NCI-H1436 (cell line): ENCODE measurements at places on chromosomes 7 and 10.

GRCh38 chr7:55288070-55288824 is 76.9 kb upstream of the LANCL2 start:
- DNase-seq, result no peak

- DNase-seq, result no peak
These were observed 186.4 kb downstream of the POLR1F start for GRCh38 chr7:19522486-19522885.

GRCh38 chr10:98128802-98129201 is 5.7 kb upstream of the R3HCC1L start:
- peak; percentile 36 for DNase-seq

- DNase-seq, result no peak
These were observed 48.5 kb upstream of the TMEM106B start for GRCh38 chr7:12162415-12163113.

- no peak for DNase-seq
These were observed 349.1 kb upstream of the TPK1 start for GRCh38 chr7:145184956-145185355.

DNA sequence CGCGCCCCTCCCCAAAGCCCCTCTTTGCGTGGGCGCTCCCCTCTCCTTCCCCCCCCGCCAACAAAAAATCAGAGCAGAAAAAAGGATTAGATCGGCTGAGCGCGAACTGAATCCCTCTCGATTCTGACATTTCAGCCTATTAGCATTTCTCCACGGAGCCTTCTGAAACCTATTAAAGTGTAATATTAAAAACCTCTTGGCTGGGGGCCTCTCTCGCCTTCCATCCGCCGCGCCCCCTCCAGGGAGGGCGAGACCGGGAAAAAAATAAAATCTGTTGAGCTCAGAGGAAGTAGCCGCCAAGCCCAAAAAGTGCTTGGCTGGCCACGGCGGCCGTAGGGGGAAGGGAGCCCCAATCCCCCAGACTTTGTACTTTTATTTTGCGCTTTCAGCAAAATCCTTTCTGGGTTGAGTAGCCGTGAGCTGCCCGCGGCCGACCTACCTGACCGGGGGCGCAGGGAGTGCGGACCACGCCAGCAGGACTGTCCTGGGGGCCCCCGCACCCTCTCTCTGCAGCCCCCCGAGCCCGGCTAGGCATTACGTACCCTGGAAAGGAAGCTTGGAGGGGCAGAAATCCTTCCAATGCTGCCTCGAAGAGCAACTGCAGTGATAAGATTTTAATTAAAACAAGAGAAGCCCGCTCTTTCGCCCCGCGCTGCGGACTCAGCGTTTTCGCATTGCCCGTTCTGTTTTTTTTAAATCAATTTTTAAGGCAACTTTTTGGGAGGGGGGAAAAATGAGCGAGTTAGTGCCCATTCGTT is 1.3 kb upstream of the TNRC18 start:
- no peak for DNase-seq

- no peak for DNase-seq
These were observed 125.7 kb downstream of the ADCY1 start for GRCh38 chr7:45699726-45700390.

GRCh38 chr10:115593060-115593459 is 499.9 kb downstream of the ATRNL1 start:
- DNase-seq, result no peak

GRCh38 chr7:10022957-10023356 is 950.7 kb upstream of the PHF14 start:
- DNase-seq, result no peak

GRCh38 chr7:128408709-128409595 is 830 bp downstream of the IMPDH1 start:
- DNase-seq, result no peak

DNA sequence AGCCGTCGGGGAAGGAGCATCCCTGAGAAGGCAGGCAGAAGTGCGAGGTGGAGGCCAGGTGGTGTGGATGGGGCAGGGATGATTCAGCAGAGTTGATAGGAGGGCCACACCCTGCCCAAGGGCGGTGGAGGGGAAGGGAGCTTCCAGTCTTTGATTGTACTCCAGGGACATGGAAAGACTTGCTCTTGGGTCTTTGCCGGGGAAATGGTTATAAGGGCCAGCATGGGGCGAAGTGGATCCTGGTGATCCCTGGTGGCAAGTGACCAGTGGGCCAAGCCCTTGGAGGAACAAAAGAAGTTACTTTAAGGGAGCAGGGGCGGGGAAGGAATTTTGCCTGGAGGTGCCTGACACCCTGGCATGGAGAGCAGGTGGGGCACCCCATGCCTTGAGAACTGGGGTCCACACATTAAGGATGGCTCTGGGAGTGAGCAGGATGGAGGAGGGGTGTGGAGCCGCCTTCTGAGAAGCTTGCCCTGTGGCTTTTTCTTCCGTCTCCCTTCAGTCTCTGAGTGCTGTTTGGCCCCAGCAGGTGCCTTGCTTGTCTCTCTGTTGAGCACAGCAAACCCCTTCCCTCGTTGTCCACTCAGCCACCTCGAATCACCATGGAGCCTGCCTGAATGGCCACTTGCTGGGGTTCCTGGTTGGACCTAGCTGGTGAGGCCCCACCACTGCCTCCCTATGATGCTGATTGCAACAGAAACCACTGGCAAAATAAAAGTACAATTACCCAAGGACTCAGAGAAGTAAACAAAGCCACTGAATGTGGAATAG is 83.9 kb downstream of the RAMP3 start:
- no peak for DNase-seq

- DNase-seq, result no peak
These were observed 20.0 kb downstream of the TMEM106B start for GRCh38 chr7:12231097-12231496.

- DNase-seq, result no peak
These were observed 36.5 kb downstream of the CTNNA3 start for GRCh38 chr10:67659497-67659896.

GRCh38 chr7:1533547-1534329 is 3.2 kb downstream of the MAFK start:
- DNase-seq, result no peak

- DNase-seq, result no peak
These were observed 14.9 kb upstream of the EZH2 start for GRCh38 chr7:148898845-148899484.

DNA sequence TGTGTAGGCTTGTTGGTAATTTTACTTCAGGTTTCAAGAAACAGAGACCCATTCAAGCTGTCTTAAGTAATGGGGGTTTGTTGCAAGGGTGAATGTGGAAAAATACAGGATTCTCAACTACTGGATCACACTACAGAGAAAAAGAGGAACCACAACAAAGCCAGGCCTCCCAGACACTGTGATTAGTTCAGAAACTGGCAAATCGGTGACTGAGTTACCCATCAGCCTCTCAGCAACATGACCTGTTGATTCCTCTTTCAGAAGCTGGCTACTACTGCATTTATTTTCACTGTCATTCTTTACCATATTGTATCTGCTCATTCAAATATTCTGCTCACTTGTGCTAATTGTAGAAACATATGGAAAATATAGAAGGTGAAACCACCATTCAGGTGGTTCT is 16.0 kb downstream of the CCDC71L start:
- DNase-seq, result no peak

GRCh38 chr10:94088926-94089381 is 95.2 kb downstream of the PLCE1 start:
- no peak for DNase-seq

- DNase-seq, result no peak
These were observed 451.4 kb upstream of the POM121L12 start for GRCh38 chr7:52584041-52584440.

GRCh38 chr7:136677471-136678365 is 190.7 kb upstream of the CHRM2 start:
- DNase-seq, result no peak

DNA sequence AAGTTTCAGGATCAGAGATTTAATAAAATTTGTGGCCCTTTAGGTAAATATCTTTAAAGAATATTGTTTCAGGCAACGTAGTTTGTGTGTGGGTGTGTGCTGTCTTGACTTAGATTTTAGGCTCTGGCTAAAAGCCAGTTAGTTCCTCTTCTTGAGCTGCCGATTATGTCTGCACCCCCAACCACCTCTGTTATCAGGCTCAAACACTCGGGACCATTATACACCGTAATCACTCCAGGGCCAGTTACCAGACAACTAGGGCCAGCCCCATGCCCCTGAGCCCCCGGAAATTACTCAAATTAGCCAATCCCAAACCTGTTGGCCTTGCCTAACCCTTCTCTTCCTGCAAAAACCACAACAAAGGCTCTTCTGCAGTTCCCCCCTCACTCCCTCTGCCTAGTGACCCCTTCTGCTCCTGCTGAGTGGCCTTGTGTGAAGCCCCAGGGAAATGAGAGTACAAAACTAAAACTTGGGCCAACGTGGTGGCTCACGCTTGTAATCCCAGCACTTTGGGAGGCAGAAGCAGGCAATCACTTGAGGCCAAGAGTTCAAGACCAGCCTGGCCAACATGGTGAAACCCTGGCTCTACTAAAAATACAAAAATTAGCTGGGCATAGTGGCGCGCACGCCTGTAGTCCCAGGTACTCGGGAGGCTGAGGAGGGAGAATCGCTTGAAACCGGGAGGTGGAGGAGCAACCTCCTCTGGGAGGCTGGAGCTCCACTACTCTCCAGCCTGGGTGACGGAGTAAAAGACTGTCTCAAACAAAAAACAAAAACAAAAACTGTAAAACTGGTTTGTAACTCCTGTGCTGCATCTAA is 9.2 kb upstream of the HNRNPF start:
- DNase-seq, result no peak

GRCh38 chr10:42972946-42973345 is 103.9 kb upstream of the RET start:
- no peak for DNase-seq

DNA sequence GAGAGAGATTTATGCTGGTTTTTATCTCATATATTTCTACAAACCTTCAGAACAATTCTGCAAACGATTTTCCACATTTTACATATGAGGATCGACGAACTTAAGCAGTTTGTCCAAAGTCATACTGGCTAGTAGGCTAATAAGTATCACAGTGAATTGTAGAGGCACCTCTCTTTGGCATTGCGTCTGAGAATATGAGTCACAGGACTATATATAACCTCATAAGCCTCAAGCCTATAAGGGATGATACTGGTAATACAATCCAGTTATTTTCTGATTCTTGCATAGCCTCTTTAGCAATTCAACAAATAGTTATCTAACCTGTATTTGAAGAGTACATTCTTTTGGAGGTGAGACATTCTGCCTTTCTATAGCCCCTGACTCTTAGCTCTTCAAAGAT is 129.8 kb downstream of the GPR158 start:
- DNase-seq, result no peak

- DNase-seq, result peak; percentile 14
These were observed 42.7 kb downstream of the SPDYE5 start for GRCh38 chr7:75534727-75535307.

DNA sequence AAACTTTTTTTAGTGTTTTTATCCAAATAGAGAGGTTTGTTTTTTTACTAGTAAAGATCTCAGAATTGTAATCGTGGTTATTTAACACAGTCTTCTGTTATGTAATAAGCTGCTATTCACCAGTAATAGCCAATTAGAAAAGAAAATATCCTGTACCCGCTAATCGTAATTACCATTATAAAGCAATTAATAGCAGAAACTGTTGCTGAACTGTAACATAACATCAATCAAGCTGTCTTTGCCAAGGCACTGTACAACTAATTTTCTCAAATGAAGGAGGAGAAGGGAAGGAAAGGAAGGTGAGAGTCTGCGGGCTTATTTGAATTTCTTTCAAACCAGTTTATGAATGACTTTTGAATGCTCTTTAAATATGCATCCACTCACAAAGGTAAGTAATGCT is 9.3 kb downstream of the ZNF277 start:
- no peak for DNase-seq

GRCh38 chr7:114160925-114161324 is 242.1 kb upstream of the PPP1R3A start:
- DNase-seq, result no peak

DNA sequence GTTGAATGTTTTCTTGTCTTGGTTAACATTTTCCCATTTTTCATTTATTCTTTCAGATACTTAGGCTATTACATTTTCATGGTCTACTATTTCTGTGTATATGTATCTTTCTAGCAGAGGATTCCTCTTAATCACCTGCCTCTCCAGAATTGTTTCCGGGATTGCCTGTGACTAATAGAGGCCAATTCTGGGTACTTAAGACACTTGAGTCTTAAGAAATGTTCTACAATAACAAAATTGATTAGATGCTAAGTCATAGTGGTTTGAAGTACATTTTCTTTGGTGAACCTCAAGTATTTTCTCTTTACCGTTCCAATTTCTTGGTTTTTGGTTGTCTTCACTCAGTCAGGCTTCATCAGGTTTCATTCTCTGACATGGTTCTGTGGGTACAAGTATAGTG is 26.4 kb downstream of the BBS9 start:
- no peak for DNase-seq

DNA sequence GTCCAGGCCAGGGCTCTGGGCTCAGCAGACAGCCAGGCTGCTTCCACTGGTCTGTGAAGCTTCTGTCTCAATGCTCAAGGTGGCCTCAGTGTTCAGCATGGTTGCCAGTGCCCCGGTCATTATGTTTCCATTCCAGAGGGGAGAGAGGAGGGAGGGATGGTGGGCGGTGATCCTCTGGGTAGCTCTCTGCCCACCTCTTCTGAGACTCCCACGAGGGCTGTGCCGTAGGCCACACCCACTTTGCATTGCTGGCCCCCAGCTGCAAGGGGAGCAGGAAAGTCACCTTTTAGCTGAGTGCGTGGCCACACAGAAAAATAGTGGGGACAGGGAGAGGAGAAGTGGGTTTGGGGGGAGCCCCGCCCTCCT is 42.5 kb downstream of the FOXK1 start:
- DNase-seq, result no peak

DNA sequence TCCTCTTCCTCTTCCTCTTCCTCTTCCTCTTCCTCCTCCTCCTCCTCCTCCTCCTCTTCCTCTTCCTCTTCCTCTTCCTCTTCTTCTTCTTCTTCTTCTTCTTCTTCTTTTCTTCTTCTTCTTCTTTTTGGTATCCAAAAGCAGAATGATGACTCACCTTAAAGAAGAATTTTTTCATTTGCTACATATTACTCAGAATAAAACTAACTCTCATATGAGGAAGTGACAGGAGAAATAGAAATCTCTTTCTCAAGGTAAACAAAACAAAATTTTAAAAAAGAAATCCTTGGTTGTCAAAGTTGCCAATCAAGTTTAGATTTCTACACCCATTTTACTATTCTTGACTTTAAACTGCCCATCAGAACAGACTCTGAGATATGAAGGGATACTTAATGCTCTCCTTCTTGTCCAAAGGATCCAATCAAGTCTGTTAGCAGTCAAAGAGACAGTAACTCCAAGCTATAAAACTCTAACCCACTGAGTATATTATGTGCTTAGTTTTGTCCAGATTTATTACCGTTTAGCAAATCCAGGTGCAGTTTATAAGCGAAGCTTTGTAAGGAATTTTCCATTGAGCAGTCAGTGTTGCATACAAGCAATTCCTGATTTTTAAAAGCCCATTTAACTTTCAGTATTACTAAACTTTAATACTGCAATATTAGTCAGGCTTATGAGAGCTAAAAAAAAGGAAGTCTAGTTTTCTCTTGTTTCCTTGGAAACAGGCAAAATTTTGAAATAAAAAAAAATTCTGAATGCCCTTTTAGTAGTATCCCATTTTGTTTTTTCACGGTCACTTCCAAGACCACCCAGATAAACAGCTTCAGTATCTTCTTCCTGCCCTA is 43.1 kb upstream of the SNX13 start:
- no peak for DNase-seq

- no peak for DNase-seq
These were observed 194.2 kb upstream of the SVIL start for GRCh38 chr10:29828956-29829355.
